Lung microvascular endothelial cell (primary cell): ENCODE measurements at places on chromosomes 16 and 17.

DNA sequence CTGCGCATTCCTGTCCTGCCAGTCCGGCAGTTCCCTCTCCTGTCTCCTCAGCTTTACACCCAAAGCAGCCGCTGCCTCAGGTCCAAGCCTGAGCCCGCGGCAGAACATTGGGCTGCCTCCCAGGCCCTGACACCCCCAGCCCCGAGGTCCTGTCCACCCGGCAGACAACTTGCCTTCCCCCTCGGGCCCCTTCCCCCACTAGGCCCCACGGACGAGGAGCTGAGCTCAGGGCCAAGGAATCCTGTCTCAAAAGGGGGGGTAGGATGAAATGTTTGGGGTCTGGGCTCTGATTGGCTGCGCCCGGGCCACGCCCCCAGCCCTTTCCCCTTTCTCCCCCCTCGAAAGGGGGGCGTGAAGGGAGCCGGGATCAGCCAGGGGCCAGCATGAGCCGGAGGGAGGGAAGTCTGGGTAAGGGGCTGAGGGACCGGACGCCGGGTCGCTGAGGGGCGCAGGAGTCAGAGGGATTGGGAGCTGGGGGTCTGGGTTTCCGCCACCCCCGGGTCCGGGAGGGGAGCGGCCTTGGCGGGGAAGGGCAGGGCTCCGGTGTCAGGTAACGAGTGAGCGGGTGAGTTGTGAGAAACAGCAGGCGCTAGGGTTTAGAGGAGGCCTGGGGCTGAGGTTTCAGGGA, at the start of gene CTF1:
TSS of gene CTF1 (plus strand) at position 354 of the 628 bp plus-strand sequence. CDS start at position 384, 30 bp downstream.
- DNase-seq = peak; percentile 22

- DNase-seq = no peak
Measured at GRCh38 chr17:82031885-82032627, 578 bp downstream of the RAC3 start.

DNA sequence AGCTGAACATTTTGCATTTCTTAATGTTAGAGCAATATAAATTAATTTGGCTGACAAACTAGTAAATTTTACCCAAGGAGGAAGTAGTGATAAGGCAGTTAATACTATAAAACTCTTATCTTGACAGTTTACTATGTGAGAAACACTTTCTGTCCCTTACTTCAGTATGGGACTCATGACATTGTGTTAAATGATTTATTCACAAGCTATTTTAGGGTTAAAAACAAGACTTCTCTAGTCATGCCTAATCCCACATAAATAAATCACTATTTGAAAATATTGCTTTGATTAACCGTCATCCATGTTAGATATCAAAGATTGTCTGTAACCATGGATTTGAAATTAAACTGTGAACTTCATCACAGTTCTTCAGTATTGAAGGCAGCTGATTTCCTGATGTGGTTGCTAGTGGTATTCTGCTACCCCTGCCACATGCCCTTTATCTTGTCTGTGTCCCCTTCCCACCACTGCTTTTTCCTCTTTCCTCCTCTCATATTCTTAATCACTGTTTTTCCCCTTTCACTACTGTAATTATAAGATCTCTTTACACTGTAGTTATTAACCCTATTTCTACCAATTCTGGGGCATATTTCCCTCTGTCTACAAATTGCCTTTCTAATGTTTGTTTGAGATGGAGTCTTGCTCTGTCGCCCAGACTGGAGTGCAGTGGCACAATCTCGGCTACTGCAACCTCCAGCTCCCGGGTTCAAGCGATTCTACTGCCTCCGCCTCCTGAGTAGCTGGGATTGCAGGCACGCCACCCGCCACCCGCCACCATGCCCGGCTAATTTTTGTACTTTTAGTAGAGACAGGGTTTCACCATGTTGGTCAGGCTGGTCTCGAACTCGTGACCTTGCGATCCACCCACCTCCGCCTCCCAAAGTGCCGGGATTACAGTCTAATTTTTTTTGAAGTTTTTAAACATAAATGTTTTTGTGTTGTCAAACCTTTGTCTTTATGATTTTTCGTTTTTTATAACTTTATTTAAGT, 95.6 kb downstream of the STXBP4 start:
- DNase-seq = no peak

DNA sequence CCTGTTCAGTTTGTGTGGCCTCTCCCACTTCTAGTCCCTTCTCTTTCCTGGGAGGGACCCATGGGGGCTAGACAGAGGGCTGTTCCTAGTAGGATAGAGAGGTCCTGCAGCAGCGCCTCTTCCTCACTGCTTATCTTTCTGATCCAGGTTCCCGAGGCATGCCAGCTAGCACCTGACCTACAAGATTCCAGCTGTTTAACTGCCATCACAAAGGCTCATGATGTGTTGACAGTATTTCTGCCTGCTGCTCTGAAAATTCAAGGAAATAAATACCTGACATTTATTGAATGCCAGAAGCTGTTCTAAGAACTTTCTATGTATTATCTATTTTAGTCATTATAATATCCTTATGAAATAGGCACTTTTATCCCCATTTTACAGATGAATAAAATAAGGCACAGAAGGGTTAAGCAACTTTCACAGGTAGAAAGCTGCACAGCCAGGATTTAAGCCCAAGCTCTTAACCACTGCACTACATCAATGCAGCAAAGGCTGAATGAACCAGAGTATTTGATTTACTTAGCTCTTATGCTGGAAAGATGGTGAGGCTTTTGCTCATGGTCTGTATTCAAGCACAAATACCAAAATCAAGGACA, 38.8 kb downstream of the HEATR6 start:
- no peak for DNase-seq

GRCh38 chr17:76841776-76842405, 26.3 kb upstream of the MGAT5B start:
- no peak for DNase-seq

DNA sequence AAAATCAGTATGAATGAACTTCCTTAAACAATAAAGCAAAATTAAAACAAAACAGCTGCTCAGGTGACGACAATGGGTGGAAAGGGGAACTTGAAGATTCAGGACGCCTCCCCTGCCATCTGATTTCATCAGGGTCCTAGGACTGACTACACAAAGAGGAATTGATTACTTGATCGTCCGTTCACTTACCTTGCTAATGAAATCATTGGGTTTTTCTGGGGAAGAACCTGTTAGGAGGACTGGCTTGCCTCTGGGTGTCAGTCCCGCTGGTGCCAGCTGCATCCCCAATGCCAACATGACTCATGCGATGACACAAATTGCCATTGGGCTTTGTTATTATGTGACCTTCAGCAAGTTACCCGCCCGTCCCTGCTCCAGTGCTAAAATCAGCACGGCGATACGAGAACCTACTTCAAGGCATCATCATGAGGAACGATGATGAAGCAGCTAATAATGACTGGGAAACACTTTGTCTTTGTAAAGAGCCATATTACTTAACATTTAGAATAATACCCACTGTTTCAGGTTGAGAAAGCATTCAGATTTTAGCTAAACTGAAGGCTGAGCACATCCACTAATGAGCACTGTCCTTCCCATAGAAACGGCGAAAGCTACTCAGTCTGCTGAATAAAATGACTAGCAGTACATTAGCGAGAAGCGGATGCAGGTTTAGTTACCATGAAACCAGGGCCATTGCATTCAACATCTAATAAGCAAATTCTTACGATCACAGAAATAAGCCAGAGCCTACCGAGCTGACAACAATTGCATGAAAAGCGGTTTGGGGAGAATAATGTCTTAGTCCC, 139.4 kb downstream of the ZFHX3 start:
- DNase-seq = no peak

DNA sequence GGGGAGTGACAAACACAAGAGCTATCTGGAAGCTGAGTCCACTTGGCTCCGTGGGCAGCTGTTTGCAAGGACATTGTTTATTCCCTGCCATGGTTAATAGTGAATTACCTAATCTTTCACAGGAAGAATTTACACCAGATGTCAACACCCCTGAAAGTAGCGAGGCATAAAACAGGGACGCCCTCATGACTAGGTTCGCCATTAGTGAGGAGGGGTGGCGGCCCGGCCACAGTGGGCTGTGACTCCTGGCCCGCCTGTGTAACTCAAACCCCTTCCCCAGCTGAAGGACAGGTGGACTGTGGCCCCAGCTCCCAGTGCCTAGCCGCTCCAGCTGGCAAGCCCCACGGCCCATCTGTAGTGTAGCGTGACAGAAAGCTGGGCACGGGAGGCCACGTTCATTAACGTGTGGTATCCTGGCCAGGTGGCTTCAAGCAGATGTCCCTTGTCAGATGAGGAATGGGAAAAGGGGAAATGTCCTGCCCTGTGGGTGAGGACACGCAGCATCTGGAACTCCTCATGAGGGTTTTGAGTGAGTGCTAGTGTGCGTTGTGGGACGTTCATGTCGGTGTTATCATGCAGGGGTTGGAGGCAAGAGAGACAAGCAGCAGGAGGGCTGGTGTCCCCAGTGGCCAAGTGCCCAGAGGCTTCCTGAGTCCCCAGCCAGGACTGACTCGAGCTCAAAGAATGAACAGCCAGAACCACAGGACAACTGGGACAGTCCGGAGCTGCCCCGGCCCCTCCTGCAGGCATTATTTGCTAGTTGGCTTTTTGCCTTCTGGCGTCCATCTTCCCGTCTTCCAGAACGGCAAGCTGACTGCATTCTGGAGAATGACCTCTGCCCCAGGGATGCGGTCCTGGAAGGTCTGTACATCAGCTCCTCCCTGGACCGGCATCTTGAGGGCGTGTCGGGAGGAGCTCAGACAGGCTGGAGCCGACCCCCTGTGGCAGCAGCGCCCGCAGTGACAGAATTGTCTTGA, 19.2 kb downstream of the KDM8 start:
- DNase-seq = no peak

GRCh38 chr17:66691644-66692420, 143.1 kb upstream of the CACNG5 start:
- peak; percentile 65 for DNase-seq

- DNase-seq = no peak
Measured at GRCh38 chr16:88893127-88893968, 26.9 kb upstream of the PABPN1L start.

DNA sequence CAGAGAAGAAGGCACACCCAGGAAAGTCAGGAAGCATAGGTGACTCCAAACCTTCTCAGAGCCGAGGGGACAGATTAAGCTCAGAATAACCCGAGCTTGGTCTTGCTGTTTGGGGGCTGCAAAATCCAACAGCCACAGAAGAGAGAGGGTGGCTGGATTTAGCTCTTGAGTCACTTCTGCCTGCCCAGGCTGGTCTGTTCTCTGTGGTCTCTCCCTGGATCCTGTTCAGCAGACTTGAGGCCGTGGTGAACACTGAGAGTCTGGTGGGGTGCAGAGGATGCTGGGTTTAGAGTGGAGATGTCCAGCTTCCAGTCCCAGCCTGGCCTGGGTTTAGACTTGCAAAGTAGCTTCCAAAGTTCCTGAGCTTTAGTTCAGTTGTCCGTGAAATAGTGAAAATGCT, 8.8 kb downstream of the SLC26A11 start:
- DNase-seq = no peak

DNA sequence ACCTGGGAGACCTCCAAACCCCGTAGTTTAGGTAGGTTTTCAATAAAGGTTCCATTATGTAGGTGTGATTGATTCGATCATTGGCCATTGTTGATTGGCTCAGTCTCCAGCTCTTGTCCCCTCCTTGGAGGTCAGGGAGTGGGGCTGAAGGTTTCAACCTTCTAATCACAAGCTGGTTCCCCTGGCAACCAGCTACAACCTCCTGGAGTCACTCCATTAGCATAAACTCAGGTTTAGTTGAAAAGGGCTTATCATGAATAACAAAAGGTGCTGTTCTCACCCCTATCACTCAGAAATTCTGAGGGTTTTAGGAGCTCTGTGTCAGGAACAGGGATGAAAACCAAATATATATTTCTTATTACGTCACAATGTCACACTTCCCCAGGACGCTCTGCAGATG, 28.5 kb downstream of the TMEM132E start:
- no peak for DNase-seq

DNA sequence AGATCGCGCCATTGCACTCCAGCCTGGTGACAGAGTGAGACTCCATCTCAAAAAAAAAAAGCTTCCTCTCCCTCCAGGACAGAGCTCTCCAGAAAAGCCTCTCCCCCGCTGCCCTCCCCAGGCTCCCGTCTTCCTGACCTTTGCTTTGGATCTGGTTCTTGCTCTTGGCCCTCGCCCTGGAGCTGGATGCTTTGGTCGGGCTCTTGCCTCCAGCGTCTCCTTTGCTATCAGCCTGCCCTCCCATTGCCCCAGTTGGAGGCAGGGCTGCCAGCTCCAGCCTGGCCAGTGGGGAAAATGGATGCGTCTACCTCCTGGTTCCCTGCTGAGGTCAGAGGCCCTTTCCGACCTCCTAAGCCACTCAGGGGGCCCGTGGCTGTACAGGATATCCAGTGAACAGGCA, 35.9 kb downstream of the TRARG1 start:
- no peak for DNase-seq

GRCh38 chr17:3636908-3637373, 381 bp downstream of the CTNS start:
- no peak for DNase-seq

DNA sequence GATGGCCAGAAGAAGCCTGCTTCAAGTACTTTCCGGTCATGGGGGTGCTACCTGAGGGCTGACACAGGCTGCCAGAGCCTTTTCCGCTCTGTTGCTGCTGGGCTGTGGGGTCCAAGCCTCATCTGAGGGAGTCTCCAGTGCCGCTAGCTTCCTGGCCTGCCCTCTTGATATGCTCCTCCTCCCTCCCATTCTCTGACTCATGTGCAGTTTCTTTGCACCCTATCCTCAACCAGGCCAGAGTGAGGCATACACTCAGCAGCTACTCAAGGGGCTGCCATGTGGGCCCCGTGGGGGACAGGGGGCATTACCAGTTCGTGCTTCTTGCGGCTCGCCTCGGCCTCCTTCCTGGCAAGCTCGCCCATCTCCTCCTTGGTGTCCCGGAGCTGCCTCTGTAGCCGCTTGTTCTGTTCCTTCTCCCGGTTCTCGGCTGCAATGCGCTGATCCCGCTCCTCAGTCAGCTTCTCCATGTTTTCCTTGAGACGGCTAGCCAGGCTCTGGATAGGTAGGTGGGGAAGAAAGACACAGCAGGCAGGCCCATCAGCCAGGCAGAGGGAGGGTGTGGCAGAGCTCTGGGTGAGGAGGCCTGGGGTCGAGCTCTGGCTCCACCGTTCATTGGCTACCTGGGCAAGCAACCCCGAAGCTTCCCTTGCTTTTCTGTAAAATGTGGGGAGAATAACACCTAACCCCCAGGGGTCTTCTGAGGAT, 43.8 kb downstream of the PIPOX start:
- DNase-seq = no peak

DNA sequence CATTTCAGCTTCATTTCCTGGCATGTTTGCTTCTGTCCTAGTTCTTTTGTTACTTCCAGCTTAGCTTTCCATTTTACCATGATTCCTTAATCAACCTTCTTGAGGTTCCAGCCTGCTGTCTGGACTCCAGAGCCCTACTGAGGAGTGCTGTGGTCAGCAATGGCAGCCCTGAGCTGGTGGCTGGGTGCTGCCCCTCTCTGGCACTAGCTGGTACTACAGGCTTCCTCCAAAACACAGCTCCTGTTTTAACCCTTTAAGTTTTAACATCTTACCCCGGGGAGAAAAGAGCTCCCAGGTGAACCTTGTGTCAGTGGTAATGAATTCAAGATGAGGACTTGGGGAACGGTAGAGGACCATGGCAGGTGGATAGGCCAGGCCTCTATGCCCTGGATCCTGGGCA, 395.5 kb downstream of the TMEM114 start:
- DNase-seq = no peak
